Muscle of back (tissue), 13 donors: ENCODE measurements at places on chromosomes 3 and 15.

DNA sequence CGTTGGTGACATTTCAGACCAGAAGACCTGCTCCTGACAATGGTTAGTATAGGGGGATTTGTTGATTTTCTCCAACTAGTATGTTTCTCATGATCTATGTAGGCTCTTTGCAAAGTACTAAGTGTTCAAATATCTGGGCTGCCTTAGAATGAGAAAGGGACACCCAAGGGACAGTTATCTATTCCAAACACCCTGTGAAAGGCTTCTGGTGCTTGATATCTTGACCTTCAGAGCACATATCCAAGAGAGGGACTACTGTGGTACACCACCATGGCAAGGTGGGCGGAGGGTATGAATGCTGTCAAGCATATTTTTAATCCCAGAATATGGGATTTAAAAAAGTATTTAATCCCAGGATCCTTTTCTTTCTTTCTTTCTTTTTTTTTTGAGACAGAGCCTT lies 1.1 kb downstream of the FANCD2OS start:
- DNase-seq, result no peak

DNA sequence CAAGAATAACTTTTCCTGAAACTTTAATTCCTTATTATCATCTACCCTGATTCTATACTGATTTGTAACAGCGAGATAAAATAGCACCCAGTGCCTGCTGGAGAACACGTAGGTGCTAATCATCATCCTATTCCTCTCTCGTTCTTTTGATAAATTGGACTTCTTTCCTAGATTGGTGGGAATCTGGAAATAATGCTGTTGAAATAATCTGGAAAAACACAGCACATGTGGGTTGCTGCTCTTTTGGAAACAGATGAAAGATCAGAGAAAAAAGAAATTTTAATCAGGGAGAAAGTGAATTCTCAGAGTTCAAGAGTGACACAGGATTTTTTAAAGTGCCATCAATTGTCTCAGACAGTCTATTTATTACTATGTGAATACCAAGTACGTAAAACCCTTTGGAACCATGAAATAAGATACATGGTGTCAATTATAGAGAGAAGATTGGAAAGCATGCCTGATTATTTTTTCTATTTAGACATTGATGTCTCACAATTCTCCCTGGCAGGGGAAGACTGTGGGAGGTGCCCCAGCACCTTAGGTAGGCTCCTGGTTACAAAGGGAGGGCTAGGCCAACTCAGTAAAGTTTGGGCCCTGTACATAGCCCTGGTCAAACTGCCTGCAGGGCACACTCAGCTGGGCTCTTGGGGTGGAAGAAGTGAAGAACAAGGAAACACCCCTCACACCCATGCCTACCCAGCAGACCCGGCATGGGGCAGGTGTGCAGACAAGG lies 60.0 kb upstream of the SNRPA1 start:
- no peak for DNase-seq

DNA sequence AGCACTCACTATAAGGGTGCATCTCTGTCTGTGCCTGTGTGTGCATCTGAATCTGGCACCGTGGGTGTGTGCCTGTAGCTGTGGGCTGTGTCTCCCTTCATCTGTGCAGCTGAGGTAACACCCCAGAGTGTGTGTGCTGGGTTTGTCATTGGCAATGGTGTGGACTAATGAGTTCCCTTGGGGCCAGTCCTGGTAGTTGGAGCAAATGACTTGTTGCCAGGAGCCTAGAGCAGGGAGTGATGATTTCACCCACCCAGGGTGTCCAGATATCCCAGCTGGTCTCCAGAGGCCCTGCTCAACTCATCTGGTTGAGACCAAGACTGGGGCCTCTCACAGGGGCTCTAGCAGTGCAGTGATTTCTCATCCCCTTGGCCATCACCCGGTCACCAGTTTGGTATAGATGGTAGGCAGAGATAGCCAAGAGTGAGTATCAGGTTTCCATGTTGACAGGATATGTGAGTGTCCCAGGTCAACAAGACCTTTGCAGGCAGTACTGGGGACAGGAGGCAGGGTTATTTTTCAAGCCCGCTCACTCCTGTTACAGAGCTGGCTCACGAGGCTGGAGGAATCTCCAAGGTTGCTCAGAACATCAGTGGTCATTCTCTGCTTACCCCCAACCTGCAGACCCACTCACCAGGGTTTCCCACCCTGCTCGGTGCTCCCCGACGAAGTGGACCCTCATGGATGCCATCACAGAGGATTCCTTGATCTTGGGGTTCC lies 4.1 kb upstream of the HDAC11 start:
- DNase-seq, result no peak

GRCh38 chr15:32148833-32149555 lies 118.7 kb downstream of the CHRNA7 start:
- no peak for DNase-seq

GRCh38 chr3:25904206-25904605 lies 114.3 kb downstream of the OXSM start:
- no peak for DNase-seq
